CD4-positive, alpha-beta T cell treated with Interleukin-12 subunit alpha and Interleukin-12 subunit beta, for 1 hour (primary cell): ENCODE measurements at places on chromosomes 1 and 21.

DNA sequence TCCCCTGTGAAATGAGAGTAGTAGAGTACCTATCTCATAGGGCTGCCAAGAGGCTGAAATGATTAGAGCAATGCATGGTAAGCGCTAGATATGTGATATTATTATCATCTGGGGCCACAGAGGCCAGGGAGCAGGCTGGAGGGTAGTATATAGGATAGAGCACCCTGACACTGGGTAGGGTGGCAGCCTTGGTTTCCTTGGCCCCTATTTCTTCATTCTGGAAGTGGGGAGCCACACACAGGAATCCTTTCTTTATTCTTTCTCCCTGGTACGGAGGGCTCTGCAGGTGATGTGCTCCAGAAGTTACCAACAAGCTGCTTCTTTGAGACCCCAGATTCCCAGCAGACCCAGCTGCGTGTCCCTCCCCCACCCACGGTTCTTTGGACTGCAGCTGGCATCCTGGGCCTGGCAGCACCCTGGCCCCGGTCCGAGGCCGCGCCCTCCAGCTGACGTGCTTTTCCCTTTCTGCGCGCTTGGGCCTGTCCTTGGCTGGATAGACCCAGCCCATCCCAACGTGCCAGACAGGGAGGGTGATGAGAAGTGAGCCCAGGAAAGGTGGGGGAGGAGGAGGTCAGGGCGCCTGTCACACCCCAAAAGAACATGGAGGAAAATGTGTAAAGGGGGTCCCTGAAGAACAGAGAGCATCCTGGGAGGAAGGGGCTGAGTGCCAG lies 18.2 kb downstream of the INAVA start:
- DNase-seq: no peak

- DNase-seq: no peak
Observed at GRCh38 chr1:192797891-192798290, 10.9 kb upstream of the RGS2 start.

GRCh38 chr1:238779716-238780115 lies 606.7 kb upstream of the CHRM3 start:
- DNase-seq: no peak

- no peak for DNase-seq
Observed at GRCh38 chr1:244076740-244077139, 25.7 kb downstream of the ZBTB18 start.

DNA sequence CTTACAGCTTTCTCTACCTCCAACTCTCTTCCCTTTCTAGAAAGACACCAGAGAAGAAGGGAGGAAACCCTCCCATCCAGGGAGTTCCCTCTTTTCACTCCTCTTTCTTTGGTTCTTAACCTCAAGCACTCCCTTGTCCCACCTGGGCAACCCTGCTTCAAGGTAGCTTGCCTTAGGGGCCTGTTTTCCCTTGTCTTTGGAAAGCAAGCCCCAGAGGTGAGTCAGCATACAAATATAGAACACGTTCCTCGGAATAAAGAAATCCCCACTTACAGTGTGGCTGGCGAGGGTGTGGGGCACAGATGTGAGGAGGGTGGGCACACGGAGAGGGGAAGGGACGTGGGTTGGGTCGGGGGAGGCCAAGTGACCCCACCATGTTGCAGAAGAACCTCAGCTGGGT lies 26.1 kb upstream of the KCNE2 start:
- no peak for DNase-seq

- DNase-seq: peak; percentile 58
Observed at GRCh38 chr1:205430696-205431305, 8.9 kb upstream of the LEMD1 start.

GRCh38 chr21:44654576-44655175 lies at the start of gene KRTAP12-4:
TSS of gene KRTAP12-4 (minus strand) at chr21:44654659. CDS start at chr21:44654614, 45 bp downstream.
- peak; percentile 5 for DNase-seq

GRCh38 chr1:23126200-23126599 lies 42.5 kb downstream of the LUZP1 start:
- DNase-seq: no peak

DNA sequence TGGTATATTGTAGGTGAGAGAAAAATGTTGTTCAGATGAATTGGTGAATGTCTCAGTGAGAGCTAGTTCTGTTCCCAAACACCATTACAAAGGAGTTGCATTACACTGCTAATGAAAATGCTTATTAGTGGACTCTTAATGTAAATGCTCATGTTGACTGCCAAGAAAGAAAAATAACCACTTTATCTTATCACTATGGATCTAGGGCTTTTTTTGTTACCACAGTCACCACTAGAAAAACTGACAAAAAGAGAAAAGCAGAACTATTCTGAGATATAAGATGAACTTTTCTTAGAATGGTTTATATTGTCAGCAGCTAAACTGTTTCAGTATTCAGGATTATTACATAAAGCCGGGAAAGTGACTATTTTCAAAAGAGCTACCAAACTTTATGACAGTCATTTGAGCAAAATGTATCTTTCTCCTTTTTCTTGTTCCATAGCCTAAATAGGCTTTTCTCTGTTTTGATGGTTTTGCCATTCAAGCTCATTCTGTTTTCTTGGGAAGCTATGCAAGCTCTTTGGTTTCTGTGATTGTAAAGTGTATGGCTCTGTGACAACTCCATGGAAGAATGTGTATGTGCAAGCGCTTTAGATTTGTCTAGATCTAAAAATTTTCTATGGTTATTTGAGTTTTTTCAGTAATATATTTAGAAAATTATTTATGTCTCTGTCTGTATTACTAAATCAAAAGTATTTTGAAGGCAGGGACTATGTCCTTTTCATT lies 64.2 kb upstream of the DPH5 start:
- DNase-seq: no peak

GRCh38 chr1:56797065-56797685 lies 22.0 kb downstream of the FYB2 start:
- DNase-seq: no peak

GRCh38 chr1:46607345-46608130 lies 3.5 kb upstream of the MKNK1 start:
- no peak for DNase-seq

- DNase-seq: no peak
Observed at GRCh38 chr1:2589431-2590232, 3.1 kb downstream of the PRXL2B start.

DNA sequence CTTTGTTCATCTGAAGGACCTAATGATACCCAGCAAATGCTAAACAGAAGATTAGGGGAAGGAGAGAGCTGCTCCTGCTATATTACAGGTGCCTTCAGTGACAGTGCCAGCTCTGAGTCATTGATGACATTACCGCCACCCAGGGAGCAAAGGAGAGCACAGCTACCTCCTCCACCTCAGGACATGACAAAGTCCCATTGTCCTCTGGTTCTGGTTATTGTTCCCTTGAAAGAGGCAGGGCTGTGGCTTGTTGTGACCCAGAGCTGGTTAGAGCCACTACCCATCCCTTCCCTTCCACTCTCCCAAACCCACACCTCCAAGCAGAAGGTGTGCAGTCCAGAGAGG lies 363.5 kb upstream of the DUSP10 start:
- no peak for DNase-seq

DNA sequence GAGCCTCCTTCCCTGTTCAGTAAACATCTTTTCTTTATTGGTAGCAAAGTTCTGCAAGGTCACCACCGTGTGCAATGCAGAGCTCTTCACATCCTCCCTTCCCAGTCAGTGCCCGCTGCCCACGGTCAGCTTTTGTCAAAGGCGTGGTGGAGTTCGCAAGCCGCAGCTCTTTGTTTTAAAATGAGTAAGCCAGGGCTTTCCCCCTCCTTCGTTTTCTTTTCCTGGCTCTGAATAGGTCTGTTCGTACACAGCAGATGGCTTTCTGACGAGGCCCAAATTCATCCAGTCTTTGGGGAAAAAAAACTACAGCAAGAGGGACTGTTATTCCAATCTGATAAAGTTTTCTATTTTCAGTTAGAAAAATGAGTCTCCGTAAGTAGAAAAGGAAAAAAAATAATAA lies 153.2 kb downstream of the LRIG2 start:
- no peak for DNase-seq

GRCh38 chr1:85801520-85801919 lies 93.3 kb upstream of the ZNHIT6 start:
- no peak for DNase-seq

DNA sequence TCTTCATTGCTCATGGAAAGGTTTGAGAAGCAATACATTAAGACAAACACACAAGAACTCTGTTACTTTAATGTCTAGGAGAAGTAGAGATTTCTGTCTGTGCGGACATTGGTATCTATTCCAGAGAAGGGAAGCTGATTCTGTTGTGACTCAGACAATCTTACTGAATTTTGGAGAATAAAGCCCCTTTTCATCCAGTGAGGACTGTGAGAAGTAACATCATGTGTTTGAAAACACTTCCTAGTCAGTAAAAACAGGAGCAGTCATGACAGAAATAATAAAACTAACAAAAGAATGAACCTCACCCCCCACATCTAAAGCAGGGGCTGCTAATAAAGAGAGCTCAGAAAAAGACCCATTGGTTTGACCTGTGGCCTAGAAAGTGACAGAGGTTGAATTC lies 46.6 kb downstream of the NEK7 start:
- no peak for DNase-seq
